Natural killer cell (primary cell): ENCODE measurements at places on chromosomes 11 and 22. TPM values are rescaled to one million over a fixed set of nuclear protein-coding genes. Genes with fewer than 3 reads are reported as not detected.

GPHA2 gene
- not detected for total RNA-seq

OR4D6 gene
- not detected for total RNA-seq

DNA sequence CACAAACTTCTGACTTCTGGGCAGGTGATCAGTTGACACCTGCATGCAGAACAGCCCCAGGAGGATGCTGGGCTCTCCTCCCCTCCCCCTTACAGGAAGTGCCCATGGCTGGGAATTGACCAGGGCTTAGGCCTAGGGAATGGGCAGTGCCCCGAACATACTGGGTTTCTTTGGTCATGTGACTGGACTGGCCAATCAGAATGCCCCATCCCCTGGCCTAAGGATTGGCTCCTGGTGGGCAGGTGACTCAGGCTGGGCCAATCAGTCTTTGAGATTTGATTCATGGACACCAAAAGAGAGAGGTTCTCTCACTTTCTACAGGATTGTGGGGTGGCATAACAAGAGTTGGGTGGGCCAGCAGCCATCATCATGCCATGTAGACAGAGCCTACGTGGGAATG lies 37.1 kb downstream of the MCM5 start:
- no peak for DNase-seq

DNA sequence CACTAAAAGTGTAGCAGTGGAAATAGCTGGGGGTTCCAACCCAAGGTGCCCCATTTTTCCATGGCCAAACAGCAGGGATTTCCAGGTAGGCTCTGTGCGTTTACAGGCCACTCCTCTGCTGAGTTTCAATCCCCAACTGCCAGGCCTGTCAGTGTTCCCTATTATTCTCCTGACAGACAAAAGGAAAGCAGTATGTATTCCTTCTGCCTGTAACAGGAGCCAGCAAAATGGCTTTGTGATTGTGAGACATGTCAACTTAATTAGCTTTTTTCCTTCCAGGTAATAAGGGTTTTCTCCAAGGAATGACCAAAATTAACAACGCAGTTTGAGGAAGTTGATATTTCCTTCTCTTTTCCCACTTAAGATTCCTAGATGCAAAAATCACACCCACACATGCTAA lies 277.1 kb upstream of the MPPED2 start:
- DNase-seq = no peak

- no peak for DNase-seq
These were observed 17.4 kb upstream of the CPT1A start for GRCh38 chr11:68859123-68859522.

DNA sequence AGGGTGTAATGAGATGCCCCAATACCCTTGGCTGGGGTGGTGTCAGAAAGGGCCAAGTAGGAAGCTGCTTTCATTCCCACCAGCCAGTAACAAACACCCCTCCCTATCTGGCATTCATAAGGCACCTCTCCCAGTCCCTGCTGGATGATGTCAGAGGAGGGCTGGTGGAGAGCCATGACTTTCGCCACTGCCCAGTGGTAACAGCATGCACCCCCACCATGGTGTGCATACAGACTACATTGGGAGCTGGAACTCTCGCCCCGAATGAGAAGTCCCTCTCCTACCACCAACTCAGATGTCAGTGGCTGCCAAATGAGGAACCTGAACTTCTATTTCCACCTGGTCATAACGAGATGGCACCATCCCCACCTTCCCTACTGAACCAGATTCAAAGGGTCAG lies 73.3 kb downstream of the SGSM3 start:
- no peak for DNase-seq

- DNase-seq = no peak
These were observed 32.6 kb downstream of the PPFIA1 start for GRCh38 chr11:70303070-70303469.

DNA sequence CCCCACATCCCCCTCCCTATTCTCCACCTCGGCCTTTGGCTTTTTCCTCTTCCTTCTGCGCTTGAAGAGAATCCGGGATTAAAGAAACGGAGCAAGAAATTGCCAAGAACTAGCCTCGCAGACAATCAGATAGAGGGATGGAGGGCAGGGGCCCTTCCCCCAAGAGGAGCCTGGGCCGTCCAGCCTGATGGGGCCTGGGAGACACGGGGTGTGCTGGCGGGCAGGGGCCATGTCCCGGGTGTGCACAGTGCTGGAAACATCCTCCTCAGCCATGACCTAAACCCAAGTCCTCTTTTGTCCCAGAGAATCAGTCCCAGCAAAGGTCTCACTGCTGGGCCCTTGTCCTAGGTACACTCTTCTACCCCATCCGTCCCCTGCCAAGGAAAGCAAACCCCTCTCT lies 47.7 kb upstream of the LMO1 start:
- no peak for DNase-seq

DNA sequence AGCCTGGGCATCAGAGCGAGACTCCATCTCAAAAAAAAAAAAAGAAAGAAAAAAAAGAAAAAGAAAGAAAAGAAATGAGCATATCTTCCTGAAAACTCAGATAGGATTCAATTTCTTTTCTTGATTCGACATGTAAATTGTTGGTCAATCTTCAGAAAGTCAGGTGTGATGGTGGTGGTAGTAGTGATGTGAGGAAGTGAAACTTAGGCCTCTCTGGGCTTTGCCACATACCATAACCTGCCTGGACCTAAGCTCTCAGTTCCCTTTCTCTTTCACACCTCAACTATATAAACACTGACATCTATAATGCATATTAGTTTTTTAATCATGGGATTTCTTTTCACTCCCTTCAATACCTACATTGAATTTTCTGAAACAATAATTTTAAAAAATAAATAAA lies 98.0 kb upstream of the TBCEL start:
- DNase-seq = no peak

GRCh38 chr11:19786644-19787043 lies 74.0 kb downstream of the NAV2 start:
- DNase-seq = no peak

GRCh38 chr11:134460881-134461280 lies 48.8 kb upstream of the B3GAT1 start:
- no peak for DNase-seq

DNA sequence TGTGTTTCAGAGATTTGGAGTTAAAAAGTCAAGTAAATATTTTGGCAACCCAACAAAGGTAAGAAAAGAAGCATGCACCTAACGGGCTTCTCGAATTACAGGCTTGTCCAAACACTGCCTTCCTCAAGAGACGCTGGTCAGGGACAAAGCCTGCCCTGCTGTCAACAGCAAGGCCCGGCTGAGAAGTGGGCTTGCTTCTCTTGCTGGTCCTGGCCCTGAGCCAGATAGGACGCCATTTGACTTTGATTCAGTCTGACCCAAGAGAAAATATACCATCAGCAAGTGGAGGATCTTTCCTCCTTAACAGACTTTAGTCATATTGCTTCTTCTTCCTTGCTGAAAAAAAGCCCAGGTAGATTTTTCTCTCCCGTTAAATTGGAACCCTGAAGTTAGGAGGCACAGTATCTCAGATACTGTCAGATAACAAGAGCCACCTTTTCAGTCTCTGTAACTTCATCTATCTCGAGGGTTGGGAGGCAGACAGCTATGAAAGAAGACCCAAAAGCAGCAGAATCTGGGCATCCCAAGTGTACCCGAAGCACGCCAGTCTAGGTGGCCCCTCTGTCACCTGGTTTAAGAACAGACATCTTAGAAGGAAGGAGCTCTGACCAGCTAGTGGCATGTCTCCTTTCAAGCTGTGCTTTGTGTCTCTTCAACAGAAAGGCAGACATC lies 57.5 kb downstream of the C22orf31 start:
- no peak for DNase-seq

GRCh38 chr11:123797114-123797513 lies 9.0 kb downstream of the OR6M1 start:
- no peak for DNase-seq

- DNase-seq = no peak
These were observed 129.3 kb upstream of the NECTIN1 start for GRCh38 chr11:119858288-119858687.

DNA sequence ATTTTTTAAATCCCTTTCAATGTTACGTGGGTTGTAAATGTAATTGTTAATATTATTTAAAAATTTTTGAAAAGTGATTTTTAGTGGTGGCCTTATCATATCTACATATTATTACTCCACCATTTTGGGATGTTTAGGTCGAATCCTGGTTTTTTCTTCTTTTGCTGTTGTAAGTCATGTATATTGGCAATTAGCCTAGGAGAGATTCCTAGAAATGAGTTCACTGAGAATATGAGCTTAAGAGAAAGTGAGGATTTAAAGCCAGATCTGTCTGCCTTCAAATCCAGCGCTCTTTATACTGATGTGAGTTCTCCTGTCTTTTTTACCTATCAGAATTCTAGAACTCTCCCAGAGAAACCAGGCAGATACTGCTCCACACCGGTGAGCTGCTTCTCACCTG lies 56.1 kb downstream of the PTPRJ start:
- DNase-seq = no peak

DNA sequence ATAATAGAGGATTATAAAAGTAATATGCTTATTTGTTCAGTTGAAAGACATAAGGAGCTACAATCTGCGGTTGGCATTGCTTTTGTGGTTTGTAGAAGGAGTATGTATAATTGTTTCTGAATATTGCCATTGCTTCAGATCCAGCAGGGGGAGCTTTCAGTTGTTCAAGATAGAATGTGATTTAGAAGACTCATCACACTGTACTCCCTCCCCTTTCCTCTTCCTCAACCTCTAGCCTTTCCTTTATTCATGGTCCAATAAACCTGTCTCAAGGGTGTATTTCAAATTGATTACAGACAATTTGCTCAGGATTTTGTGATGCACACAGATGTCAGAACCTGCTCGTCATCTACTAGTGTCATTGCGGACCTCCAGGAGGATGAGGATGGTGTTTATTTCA lies 9.8 kb downstream of the PRMT3 start:
- peak; percentile 61 for DNase-seq

- no peak for DNase-seq
These were observed 756.0 kb downstream of the DLG2 start for GRCh38 chr11:84871116-84871515.

DNA sequence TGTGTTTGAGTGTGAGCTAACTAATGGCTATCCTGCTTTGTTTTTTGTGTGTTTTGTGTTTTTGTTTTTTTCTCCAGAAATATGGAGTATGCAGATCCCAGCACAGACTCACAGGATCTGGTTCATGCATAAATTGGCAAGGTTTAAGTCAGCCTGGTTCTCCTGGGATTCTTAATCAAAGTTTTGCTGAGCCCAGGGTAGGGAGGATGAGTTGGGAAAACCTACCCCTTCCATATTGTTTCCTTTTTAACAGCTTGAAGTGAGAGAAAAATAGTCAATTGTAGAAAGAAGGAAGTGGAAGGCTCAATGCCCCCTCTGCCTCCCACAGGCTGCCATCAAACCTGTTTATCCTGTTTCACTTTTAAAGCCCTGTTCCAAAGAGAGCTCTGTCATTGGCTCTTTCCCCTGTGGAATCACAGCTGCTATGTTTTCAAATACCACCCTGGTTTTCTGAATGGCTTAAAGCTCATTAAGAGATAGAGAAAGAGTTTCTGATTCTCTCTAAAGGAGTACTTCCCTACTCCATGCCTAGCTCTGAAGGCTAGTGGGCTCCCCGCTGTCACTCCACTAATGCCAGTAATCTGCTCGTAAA lies 23.4 kb upstream of the CADM1 start:
- DNase-seq = no peak

DNA sequence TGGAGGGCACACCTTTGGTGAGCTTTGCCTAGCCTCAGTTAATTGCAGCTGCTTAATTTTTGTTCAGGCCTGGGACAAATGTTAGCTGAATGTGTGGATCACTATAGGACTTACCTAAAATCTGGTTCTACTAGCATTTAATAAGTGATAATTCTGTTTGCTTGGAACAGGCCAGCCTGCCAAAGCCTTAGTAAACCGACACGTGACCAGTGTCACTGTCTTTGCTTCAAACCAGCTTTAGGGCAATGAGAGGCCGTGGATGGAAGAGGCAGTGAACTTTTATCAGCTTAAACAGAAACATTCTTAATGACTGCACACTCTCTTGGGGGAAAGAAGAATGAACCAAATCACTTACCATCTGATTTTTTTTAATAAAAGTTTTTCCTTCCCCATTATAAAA lies 10.8 kb downstream of the PARVA start:
- DNase-seq = no peak

DNA sequence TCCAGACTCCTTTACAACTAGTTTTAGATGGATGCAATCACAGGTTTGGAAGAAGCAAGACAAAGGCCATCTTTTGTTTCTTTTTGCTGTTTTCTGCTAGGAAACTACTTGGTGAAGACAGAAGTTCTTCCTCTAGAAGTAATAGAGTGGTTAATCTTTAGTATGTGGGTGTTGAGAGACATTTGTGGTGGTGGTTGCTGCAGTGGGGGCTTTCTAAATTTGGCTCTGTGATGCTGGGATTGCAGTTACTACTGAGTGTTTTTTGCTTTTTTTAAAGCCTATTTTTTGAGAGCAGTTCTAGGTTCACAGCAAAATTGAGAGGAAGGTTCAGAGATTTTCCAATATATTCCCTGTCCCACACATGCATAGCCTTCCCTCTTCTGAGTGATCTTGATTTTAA lies 120.0 kb downstream of the AASDHPPT start:
- DNase-seq = no peak

- no peak for DNase-seq
These were observed 1.2 kb downstream of the DKK3 start for GRCh38 chr11:12007230-12007593.

DNA sequence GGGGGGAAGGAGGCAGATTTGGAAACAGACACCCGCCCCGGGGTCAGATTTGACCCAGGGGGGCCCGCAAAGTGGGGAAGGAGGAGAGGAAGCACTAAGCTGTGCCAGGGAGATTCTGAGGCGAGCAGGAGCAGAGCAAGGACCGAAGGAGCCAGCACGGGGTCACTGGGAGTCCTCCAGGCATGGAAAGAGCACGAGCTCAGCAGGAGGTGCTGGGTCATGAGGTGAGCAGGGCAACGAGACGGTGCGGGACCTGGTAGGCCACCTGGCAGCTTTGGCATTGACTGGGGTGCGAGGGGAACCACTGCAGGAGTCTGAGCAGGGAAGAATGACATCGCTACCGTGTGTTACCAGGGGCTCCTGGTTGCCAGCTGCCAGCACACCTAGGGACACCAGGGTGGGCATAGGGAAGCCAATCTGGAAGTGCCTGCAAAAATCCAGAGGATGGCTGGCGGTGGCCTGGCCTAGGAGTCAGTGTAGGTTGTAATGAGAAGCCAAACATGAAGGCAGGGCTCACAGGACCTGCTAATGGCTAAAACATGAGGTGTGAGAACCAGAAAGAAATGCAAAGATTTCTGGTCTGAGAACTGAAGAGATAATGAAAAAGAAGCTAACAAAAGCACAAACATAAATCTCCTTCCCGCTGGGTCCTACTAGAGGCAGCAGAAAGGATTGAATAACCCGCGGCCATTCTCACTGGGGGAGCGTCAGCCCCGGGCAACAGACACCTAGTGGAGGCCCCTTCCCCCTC lies 63.5 kb downstream of the MICAL3 start:
- DNase-seq = no peak

DNA sequence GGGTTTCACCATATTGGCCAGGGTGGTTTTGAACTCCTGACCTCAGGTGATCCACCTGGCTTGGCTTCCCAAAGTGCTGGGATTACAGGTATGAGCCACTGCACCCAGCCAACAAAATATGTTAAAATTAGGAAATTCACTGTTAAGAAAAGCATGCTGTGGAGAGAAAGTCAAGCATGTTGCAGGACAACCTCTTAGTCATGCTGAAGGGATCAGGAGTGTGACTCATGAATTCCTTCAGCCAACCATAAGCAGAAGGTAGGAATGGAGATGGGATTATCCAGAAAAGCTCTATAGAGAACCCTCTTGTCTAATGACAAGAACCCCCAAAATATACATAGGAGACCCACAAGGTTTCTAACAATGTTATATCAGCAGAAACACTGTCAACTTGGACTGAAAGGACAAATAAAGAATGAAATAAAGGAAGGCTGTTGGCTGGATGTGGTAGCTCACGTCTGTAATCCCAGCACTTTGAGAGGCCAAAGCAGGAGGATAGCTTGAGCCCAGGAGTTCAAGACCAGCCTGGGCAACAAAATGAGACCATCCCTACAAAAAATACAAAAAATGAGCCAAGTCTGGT lies 16.0 kb downstream of the MRTFA start:
- no peak for DNase-seq
